ENCODE measurements at places on chromosomes 11 and 22. TPM values are rescaled to one million over a fixed set of nuclear protein-coding genes. Genes with fewer than 3 reads are reported as not detected.

DNA sequence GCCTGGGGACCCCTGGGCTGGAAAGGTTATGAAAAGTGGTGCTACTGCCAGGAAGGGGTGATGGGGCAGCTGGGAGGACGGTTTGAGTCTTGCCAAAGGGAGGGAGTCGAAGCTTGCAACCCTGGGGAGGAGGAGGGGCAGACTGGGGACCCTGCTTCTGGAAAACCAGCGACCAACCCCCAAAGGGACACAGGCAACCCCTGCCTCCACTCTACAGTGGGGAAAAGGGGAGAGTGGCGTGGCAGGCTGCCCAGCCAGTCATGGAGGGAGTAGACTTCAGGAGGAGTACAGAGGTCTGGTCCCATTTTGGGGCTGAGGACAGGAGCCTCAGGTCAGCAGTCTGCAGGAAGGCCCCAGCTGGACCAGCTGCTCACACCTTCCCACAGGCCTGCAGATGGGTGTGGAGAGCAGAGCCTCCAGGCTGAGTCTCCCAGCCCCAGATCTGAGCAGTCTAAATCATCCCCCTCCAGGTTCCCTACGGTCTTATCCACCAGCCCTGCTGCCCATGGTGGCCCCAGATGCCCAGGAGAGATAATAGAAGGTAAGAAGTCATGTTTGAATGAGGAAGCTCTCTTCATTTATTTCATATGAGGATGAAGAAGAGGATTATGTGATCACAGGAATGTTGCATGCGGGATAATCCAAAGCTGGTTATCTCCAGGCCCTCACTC lies 3.3 kb downstream of the DDT start:
- H3K4me1 ChIP-seq, result no peaks in the 10 kb centered on the region
- no peak overlapping the region for H3K27ac ChIP-seq
- H3K4me3 ChIP-seq, result no peak overlapping the region

The DPAGT1 gene
- total RNA-seq, result 47.1 TPM

DNA sequence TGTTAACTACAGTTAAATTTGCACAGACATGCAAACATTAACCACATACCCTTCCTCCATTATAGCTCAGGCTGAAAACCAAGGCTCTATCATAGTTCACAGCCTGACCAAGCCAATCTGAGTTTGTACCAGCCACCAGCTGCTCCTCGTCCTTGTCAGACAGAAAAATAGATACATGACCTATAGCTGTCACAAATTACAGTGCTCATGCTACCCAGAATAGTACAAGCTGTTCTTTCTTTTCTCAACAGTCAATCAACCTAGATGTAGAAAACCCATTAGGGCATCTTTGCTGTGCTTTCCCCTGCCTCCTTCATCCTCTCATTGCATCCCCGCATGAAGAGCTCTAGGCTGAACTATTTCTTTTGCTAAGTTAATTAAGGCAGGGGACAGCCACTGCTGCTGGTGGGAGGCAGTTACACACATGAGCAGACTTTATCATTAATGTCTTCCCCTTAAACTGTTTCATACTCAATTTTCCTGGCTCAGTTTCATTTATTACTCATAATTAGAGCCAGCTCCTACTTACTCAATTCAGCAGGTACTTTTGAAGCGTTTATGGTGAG lies 148.3 kb downstream of the TRPC6 start:
- H3K4me1 ChIP-seq, result peaks cover 6% of the 10 kb centered on the region
- no peak overlapping the region for H3K4me3 ChIP-seq
- no peak overlapping the region for H3K27ac ChIP-seq
- no peaks in the 10 kb centered on the region for H3K27me3 ChIP-seq
- no peaks in the 10 kb centered on the region for H3K36me3 ChIP-seq

DNA sequence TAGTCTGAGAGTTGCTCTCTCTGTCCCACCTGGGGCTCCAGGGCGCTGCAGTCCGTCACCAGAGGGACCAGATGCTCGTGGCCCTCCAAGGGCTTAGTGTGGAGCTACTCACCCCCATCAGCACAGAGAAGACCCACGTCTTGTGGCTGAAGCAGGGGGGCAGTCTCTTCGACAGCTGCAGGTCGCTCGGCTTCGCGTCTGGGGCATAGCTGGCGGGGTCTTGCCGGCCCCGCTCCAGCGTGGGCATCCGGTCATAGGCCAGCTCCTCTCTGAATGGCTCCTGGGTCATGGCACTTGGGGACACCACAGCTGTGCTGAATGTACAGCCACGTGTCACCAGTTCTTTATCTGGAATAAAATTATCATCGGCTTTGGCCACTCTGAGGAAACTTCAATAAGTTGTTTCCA lies 608 bp downstream of the MLC1 start:
- DNase-seq, result no peak
- H3K4me3 ChIP-seq, result peak overlapping the region; percentile 21
- H3K36me3 ChIP-seq, result no peaks in the 10 kb centered on the region
- H3K27me3 ChIP-seq, result peaks cover 2% of the 10 kb centered on the region
- H3K27ac ChIP-seq, result no peak overlapping the region

DNA sequence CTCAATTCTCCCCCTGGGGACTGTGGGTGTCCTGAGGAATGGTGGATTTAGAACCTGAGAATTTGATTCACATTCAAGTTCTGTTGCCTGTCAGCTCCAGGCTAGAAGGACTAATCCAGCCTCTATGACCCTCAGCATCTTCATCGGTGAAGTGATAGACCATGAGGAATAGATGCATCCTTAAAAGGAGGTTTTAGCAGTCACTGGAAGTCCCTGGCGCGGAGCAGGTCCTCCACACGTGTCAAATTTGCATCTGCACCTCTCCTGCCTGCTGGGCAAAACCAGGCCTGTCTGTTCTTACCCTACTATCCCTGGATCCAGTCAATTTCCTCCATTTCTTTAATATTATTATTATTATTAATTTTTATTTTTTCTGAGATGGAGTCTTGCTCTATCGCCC lies 808.4 kb downstream of the TBC1D22A start:
- DNase-seq, result no peak
- no peaks in the 10 kb centered on the region for H3K27me3 ChIP-seq
- H3K36me3 ChIP-seq, result no peaks in the 10 kb centered on the region
- H3K27ac ChIP-seq, result no peak overlapping the region
- H3K4me1 ChIP-seq, result no peaks in the 10 kb centered on the region

The GUCD1 gene
- 84.3 TPM for total RNA-seq

The FXYD2 gene
- not detected for total RNA-seq

- no peak overlapping the region for H3K27ac ChIP-seq
- H3K4me1 ChIP-seq, result no peaks in the 10 kb centered on the region
- no peaks in the 10 kb centered on the region for H3K36me3 ChIP-seq
- no peaks in the 10 kb centered on the region for H3K27me3 ChIP-seq
- no peak overlapping the region for H3K4me3 ChIP-seq
Measured at GRCh38 chr11:103878646-103879045, 157.8 kb upstream of the DDI1 start.

- H3K4me1 ChIP-seq, result no peaks in the 10 kb centered on the region
- no peak overlapping the region for H3K27ac ChIP-seq
- no peak for DNase-seq
- H3K27me3 ChIP-seq, result no peaks in the 10 kb centered on the region
- H3K4me3 ChIP-seq, result no peak overlapping the region
Measured at GRCh38 chr22:37725551-37726240, 28.8 kb downstream of the TRIOBP start.

DNA sequence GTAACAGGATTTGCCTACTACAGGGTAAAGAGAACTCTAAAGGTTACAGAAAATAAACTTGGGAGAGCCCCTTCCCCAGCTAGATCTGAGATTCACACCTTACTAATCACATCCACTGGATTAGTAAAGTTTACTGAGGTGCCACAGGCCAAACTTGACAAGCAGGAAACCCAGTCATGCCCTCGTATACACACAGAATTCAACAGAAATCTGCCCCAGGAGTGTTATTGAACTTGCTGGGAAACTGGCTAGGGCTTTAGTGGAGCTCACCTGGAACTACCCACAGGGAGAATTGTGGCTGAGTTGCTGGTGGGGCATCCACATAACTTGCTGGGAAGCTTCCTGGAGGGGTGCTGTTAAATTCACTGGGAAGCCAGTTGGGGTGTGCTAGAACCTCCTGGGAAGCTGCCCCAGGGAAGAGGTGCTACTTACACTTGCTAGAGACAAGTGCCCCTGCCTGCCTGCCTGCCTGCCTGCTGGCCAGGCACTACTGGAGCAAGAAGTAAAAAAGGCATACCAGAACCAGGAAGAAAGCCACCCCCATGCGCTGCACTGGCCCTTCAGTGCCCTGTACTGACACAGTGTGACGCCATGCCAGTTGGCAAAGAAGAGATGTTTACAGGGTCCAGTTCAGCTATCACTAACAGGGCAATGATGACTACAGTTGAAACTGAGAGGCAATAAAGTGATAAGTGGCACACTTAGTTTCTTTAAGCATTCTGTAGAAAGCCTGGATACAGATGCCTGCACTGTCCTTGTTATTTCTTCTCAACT lies 106.5 kb downstream of the ALX4 start:
- H3K27me3 ChIP-seq, result no peaks in the 10 kb centered on the region
- no peak overlapping the region for H3K4me3 ChIP-seq
- no peaks in the 10 kb centered on the region for H3K4me1 ChIP-seq
- H3K36me3 ChIP-seq, result no peaks in the 10 kb centered on the region
- H3K27ac ChIP-seq, result no peak overlapping the region
- DNase-seq, result no peak

- H3K27me3 ChIP-seq, result no peaks in the 10 kb centered on the region
- no peak overlapping the region for H3K27ac ChIP-seq
- no peaks in the 10 kb centered on the region for H3K4me1 ChIP-seq
- no peak overlapping the region for H3K4me3 ChIP-seq
- DNase-seq, result no peak
Measured at GRCh38 chr22:48646216-48646925, 1181.3 kb downstream of the BRD1 start.

The OR8D4 gene
- not detected for total RNA-seq

The SCUBE2 gene
- total RNA-seq, result 1.6 TPM

GRCh38 chr22:41147722-41148121 lies 55.3 kb downstream of the EP300 start:
- no peaks in the 10 kb centered on the region for H3K27me3 ChIP-seq
- H3K36me3 ChIP-seq, result peaks cover 61% of the 10 kb centered on the region
- DNase-seq, result no peak
- H3K27ac ChIP-seq, result no peak overlapping the region

DNA sequence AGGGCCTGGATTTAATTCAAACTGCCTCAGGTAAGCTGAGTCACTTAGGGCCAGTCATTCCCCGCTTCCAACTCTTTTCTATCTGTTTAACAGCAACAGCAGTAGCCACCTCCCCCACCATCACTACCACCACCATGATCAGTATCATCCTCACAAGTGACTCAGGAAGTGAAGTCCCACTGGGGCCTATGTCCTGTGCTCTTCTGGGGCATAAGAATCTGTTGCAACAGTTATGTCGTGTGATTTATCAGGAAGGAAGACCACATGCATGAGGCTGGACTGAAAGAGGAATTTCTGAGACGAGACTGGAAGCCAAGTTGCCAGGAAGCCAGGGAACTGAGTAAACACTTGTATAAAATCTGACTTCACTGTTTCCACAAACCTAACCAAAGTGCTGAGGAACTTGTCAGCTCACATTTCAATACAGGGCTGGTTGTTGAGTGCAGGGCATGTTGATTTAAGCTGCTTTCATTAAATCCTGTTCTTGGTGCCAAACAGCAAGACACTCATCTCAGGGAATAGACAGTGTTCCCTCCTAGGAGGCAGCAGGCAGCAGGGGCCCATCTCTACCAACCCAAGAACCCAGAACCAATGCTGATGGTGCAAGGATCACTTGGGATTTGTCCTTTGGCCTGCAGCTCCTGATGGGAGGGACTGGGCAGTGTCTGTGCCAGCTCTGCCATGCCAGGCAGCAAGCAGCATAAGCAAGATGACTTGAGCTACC lies 226.7 kb upstream of the NARS2 start:
- H3K27me3 ChIP-seq, result no peaks in the 10 kb centered on the region
- peak overlapping the region; percentile 84 for H3K27ac ChIP-seq
- peaks cover 50% of the 10 kb centered on the region for H3K4me1 ChIP-seq
- peak; percentile 98 for DNase-seq
- H3K36me3 ChIP-seq, result no peaks in the 10 kb centered on the region
- H3K4me3 ChIP-seq, result peak overlapping the region; percentile 13

The SLC6A5 gene
- total RNA-seq, result not detected

The PIH1D2 gene
- 1.0 TPM for total RNA-seq
